Osteocyte (in vitro differentiated cells): ENCODE measurements at places on chromosomes 7 and 10. TPM values are rescaled to one million over a fixed set of nuclear protein-coding genes. Genes with fewer than 3 reads are reported as not detected.

Gene TMEM176A
- total RNA-seq = not detected in 2 replicates

Gene WIPF3
- not detected in 2 replicates for total RNA-seq

Gene FAM25G
- total RNA-seq = not detected in 2 replicates

Gene ACTA2
- 315 and 329 TPM in 2 replicates for total RNA-seq

Gene FANK1
- 0.81 and 2.0 TPM in 2 replicates for total RNA-seq

- DNase-seq = no peak
- H3K4me3 ChIP-seq = no peak overlapping the region
- no peaks in the 10 kb centered on the region for H3K36me3 ChIP-seq
- H3K27me3 ChIP-seq = peaks cover 3% of the 10 kb centered on the region
These were observed 225.9 kb upstream of the AGK start for GRCh38 chr7:141325275-141325674.

DNA sequence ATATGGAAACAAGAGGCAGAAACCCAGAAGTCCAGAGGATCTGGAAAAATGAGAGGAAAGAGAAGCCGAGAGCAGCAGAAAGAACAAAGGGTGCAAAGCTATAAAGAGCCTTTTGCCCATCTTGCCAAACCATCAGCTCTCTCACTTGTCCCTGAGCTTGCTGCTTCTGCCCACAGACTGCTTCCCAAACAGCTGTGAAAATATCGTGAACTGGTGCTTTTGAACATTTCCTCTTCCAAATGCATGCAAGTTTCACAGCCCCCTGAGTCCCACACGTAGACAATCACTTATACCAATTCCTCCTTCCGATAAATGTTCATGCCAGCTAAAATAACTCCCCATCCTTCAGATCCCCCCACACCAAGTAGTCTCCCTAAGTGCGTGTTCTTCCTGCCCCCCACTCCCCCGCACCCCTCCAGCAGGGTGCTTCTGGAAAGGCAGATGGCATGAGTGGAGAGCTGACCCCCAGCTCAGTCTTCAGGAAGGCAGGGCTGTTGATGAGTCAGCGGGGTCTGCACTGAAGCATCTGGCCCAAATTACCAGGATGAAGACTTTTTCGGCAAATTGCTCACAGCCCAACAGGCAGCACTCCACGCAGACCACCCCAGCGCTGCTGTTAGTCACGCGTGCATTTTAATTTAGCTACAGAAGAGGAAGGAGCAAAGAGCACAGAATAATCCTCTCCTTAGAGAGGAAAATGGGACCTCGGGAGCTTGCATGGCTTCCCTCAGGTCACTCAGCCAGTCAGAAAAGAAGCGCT, 76.1 kb upstream of the KCNMA1 start:
- H3K36me3 ChIP-seq = no peaks in the 10 kb centered on the region

GRCh38 chr10:34016576-34016975, 682.1 kb upstream of the NRP1 start:
- H3K27me3 ChIP-seq = peaks cover 13% of the 10 kb centered on the region
- DNase-seq = no peak
- H3K27ac ChIP-seq = no peak overlapping the region
- peaks cover 2% of the 10 kb centered on the region for H3K4me1 ChIP-seq
- no peaks in the 10 kb centered on the region for H3K36me3 ChIP-seq
- no peak overlapping the region for H3K4me3 ChIP-seq

DNA sequence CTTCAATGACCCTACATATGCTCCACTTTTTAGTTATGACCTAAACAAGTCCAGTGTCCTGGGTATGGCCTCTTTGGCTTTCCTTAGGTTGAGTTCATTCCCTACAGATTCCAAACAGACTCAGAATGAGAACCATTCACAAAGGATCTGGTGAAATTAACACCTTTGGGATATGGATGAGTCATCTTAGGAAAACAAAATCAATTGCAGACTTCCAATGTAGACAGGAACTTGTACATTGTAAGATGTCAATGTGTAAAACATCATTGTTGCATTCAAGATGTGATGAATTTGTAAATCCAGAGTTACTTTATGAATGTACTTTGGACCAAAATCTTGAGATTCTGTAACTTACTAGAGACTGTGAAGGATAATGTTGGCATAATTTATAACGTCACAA, 43.4 kb upstream of the HECTD2 start:
- no peak for DNase-seq
- H3K4me3 ChIP-seq = no peak overlapping the region
- no peak overlapping the region for H3K27ac ChIP-seq
- no peaks in the 10 kb centered on the region for H3K36me3 ChIP-seq
- H3K4me1 ChIP-seq = peaks cover 5% of the 10 kb centered on the region
